ENCODE measurements at places on chromosomes 2 and 18.

DNA sequence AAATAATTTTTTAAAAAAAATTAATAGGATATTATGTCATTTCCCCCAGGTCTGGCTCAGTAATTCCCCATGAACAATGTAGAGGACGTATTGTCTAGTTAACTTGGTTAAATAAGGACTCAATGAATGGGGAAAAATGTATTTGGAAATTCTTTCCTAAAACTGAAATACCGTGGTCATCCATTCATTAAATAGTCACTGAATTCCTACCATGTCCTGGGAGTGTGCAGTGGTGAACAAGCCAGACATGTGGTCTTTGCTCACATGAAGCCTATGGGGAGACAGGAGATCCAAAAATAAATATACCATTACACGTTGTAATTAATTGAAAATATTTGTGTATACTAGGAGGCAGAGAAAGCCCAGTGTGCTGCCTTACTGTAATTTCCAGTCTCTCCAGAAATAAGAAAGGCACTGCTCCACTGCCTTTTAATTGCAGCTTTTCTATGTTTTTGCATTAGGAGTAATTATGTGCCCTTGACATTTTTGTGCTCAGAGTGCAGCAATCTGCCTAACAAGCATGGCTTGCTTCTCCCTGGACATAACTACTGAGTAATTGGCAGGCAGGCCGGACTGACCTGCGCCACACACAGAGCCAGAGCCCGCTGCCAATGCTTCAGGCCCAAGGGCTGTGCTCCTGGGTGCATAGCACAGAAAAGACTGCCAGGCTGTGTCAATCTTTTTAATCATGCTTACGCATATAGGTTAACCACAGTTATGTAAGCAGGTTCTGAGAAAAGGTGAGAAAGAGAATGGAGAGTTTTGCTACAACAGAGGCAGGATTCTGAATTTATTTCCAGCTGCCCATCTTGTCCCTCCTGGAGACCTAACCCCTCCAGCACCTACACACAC, 22.2 kb upstream of the TTC39C start:
- no peak for DNase-seq

DNA sequence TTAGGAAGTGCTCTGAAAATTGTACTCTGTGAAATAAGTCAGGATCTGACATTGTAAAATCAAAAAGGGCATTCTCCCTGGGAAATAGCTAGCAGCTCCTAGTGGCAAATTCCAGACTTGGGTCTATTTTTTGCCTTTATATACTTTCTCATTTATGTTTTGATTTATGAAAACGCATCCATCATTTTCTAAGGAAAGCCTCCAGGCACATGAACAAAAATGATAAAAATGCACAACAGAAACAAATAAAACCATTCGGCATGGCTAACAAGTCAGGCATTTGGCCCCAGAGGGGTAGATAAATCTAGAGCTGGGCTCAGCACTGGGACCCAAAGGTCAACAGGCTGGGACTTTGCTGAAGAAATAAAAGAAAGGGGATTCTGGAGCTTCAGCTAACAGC, 167.0 kb downstream of the BCL11A start:
- DNase-seq = no peak

DNA sequence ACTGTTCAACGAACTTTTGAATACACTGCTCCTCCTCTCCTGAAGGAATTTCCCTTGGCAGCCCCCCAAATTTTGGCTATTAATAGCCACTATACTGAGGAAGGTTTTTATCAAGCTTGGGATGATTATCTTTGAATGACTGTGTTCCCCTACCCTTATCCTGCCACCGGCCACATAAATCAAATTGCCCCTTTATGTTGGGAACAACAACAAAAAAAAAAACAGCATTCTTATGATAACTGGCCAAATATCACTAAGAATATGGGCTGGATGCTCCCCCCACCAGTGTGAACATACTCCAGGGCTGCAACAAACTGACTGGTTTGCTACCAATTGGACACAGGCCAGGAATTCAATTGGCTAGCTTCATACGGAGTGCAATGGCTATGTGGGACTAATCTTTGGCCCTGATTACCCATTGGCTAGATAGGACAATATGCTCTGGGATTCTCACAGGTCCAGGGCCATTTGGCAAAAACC, 20.6 kb downstream of the DUSP11 start:
- DNase-seq = no peak

DNA sequence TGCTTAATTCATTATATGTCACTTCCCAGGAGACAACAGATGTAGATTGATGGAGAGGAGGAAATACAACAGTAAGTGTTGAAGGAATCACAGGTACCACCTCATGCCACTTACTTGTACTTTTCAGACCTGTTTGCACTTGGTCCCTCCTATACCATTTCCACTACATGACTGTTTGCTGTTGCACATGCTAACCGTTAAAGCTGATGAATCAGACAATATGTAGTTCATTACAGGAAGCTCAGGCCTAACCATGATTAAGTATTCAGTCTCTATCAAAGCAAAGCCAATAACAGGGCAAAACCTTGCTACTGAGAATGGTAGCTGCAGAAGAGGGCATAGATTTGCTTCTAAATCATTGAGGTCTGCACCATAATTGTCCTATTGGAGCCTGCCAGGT, 30.2 kb upstream of the GRP start:
- no peak for DNase-seq

- no peak for DNase-seq
Observed at GRCh38 chr2:106867196-106867953, 18.6 kb downstream of the ST6GAL2 start.

DNA sequence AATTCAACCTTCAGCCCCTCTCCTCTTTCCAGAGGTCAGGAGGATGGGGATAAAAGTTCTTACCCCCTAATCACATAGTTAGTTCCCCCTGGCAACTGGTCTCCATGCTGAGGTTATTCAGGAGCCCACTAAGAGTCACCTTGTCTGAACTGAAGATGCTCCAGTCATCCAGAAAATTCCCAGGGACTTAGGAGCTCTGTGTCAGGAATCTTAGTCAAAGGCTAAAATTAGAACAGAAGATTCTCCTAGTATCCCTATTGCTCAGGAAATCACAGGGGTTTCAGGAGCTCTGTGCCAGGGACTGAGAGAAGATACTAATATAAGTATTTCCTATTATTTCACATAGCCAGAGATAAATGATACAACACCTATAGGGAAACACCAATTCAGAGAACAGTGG, 37.3 kb upstream of the LONRF2 start:
- DNase-seq = no peak

DNA sequence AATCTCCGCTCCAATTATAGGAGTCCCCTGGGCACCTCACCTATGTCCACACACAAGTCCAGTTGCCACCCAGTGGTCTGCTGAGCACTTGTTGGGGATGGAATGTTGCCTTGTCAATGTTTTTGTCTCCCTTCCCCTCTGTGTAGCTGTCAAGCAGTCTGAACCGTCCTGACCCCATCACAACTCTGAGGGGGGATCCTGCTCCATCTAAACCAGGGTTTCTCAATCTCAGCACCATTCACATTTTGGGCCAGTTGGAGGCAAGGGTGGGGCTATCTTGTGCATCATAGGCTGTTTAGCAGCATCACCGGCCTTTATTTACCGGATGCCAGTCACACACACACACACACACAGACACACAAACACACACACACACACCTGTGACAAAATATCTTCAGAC, 53.0 kb downstream of the CYP26B1 start:
- DNase-seq = no peak

- peak; percentile 8 for DNase-seq
Observed at GRCh38 chr18:72375618-72376017, 168.5 kb downstream of the CBLN2 start.

- no peak for DNase-seq
Observed at GRCh38 chr18:23938043-23938756, 76.4 kb upstream of the TTC39C start.

DNA sequence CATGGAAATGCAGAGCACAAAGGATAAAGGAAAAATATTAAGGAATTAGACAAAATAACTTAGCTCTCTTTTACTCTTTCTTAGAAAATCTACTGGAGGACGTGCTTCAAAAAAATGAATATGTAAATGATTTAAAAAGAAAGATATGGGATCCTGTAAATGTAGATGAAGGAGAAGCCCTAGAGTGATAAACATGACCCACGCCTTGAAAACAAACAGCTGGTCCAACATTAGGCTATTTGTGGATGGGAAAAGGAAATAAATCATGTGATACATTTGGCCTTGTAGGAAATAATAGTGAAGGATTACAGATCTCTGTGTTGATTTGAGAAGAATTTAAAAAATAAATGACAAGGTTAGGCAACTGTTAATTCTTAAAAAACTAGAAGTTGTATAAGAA, 492.1 kb upstream of the SLC39A10 start:
- DNase-seq = no peak

- DNase-seq = no peak
Observed at GRCh38 chr2:25361261-25362048, 19.7 kb upstream of the DNMT3A start.

GRCh38 chr2:20015482-20016083, 3.1 kb upstream of the MATN3 start:
- peak; percentile 18 for DNase-seq

Measured in AG09309 (cell line).